ENCODE measurements at places on chromosomes 6 and 20.

DNA sequence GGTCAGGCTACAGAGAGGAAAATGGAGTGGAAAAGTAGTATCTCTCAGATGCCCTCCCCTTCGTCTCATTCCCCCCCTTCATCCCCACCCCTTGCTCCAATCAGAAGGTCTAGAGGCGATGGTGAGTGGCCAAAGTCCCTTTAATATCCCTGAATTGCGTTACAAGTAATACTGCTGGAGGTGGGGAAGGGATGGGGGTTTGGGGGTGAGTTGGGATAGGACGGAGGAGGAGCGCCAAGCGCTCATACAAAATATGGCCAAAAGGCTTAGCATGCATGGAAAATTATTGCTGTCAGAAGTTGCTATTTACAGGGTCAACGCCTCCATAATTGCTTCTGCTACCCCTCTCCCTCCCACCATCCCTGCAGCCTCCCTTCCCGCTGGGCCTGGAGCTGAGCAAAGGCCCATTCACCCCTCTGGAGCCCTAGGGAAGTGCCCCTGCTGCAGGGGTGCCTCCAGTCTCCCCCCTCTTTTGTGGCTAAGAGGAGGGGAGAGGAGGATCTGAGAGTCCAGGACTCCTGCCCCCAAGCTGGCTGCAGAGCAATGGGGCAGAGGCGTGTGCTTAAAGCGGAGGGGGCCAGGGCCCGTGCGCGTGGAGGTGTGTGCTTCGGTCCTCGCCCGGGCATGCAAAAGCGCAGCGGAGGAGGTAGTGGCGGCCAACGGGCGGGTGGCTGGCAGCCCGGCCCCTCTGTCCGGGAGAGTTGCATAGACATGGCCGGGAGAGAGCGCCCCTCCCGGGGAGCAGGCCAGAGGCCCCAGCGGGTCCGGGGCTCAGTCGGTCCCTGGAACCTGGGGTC is 8.7 kb upstream of the SRXN1 start:
- no peak for DNase-seq

DNA sequence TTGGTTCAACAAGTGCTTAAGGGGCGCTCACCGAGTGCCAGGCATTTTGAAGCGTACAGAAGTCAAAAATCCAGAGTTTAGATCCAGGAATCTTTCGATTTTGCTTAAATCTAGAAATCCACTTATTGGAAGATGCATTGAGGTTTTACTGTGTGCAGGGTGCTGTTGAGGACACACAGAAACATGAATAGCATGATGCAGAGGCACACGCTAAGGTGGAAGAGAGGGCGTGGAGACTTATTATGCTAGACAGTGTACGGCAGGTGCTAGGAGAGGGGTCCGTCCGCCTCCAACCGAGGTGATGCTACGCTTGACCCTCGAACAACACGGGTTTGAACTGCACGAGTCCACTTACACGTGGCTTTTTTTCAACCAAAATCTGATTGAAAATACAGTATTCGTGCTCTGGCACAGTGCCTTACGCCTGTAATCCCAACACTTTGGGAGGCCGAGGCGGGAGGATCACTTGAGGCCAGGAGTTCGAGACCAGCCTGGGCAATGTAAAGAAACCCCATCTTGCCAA is 1.0 kb upstream of the KIF13A start:
- no peak for DNase-seq

DNA sequence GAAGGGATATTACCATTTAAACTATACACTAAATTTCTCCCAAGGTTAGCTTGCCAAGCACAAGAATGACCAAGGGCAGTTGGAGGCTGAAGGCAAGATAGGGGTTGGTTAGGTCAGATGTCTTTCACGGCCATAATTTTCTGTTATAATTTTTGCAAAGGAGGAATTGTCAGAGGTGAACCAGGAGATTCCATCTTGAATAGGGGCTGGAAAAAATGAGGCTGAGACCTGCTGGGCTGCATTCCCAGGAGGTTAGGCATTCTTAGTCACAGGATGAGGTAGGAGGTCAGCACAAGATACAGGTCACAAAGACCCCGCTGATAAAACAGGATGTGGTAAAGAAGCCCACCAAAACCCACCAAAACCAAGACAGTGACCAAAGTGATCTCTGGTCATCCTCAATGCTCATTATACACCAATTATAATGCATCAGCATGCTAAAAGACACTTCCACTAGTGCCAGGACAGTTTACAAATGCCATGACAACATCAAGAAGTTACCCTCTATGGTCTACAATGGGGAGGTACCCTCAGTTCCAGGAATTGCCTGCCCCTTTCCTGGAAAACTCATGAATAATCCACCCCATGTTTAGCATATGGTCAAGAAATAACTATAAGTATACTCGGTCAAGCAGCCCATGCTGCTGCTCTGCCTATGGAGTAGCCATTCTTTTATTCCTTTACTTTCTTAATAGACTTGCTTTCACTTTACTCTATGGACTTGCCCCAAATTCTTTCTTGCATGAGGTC is 371.8 kb upstream of the SULF2 start:
- DNase-seq, result no peak

- DNase-seq, result peak; percentile 72
Measured at GRCh38 chr6:34771727-34772126, 14.4 kb downstream of the SNRPC start.

GRCh38 chr20:58366866-58367265 is 22.2 kb upstream of the VAPB start:
- no peak for DNase-seq

- DNase-seq, result peak; percentile 69
Measured at GRCh38 chr6:11231564-11232192, 790 bp downstream of the NEDD9 start.

DNA sequence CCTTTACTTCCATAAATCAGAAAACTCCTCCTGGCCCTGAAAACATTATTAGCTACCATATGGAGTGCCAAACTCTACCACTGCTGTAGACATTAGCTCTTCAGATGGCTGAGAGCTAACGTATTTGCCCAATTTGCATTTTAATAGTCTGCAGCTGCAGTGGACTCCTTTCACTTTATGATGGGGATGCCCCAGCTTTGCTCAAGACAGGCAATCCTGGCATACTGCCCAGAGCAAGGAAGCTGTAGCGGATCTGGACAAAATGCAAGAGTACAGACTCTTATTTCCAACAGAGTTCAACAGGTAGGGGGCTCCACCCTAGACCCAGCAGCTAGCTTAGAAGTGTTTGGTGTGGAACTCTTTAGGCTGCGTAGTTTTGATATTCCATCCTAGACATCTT is 246.7 kb downstream of the FOXC1 start:
- DNase-seq, result no peak

DNA sequence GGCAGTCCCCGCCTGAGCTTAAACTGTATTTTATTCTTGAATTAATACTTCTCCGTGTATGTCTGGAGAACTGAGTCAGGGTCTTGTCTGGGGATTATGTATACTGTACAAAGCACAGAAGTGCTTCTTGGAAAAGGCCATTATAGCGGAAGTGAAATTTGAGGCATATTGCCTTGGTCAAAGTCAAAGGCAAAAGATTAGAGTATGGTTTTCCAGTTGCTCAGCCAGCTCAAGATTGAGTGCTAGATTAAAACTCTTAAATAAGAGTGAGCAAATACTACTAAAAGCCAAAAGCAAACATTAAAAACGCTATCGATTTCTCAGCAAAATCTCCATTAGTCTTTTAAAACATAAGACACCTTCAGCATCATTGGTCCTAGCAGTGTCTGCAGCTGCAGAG is 207.7 kb upstream of the MAN1A1 start:
- DNase-seq, result no peak

GRCh38 chr6:6801635-6802218 is 213.2 kb downstream of the LY86 start:
- DNase-seq, result no peak

DNA sequence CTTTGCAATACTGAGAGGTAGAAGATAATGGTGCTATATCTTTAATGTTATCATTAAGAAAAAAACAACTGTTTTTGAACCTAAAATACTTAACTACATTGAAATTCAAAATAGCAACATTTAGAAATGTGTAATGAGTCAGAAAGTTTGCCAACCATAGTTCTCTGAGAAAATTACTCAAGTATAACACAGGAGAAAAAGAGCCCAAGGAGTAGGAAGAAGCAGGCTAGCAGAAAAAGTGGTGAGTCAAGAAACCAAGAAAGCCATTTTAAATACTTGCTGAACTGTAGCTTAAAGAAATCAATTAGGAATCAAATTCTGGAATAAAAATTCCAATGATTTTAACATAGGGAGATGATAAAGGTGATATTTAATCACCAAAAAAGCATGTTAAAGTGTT is 181.0 kb upstream of the RSPO3 start:
- peak; percentile 16 for DNase-seq

- DNase-seq, result no peak
Measured at GRCh38 chr6:19311786-19312185, 525.4 kb upstream of the ID4 start.

- DNase-seq, result peak; percentile 11
Measured at GRCh38 chr20:36315545-36316351, 9.6 kb downstream of the DLGAP4 start.

GRCh38 chr6:97294451-97294850 is 11.4 kb upstream of the MMS22L start:
- DNase-seq, result peak; percentile 68

DNA sequence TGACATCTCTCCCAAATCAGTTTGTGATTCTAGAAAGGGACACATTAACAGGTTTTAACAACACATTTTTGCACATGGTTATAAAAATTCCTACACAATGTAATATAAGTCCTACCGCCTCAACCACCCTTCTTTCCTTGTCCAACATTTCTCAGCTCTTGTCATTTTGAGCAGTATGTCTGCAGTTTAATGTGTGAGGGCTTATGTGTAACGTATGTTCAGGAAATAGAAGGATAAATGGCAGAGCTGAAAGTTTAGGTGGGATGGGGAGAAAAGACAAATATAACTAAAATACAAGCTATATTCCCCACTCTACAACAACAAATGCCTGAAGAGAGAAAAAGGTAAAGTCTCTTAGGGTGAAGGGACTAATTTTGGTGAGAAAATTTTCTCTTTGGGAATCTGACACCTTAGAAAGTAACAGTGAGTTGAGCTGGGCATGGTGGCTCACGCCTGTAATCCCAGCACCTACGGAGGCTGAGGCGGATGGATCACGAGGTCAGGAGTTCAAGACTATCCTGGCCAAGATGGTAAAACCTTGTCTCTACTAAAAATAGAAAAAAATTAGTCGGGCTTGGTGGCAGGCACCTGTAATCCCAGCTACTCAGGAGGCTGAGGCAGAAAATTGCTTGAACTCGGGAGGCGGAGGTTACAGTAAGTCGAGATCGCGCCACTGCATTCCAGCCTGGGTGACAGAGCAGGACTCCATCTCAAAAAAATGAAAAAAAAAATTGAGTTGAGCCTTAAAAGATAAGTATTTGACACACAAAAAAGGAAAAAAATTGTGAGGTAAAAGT is 5.1 kb downstream of the PNRC1 start:
- DNase-seq, result no peak

GRCh38 chr6:22248513-22249308 is 48.1 kb downstream of the PRL start:
- DNase-seq, result peak; percentile 13

DNA sequence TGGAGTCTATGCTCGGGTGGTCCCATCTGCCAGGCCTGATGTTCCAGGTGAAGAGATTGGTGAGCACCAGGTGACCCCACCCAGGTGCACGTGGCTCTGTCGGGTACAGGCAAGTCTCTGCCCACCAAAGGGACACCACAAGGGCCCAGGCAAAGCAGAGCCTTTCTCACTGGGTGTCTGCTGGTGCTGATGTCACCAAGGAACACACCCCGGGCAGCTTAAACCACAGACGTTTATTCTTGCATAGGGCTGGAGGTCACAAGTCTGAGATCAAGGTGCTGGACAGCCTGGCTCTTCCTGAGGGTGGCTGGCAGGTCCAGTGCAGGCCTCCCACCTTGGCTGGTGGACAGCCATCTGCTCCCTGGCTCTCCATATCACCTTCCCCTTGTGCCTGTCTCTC is 100.7 kb upstream of the CD93 start:
- DNase-seq, result no peak

- no peak for DNase-seq
Measured at GRCh38 chr6:1562171-1562955, 47.4 kb upstream of the FOXC1 start.

GRCh38 chr6:166955121-166955864 is 1.1 kb downstream of the RNASET2 start:
- DNase-seq, result no peak

DNA sequence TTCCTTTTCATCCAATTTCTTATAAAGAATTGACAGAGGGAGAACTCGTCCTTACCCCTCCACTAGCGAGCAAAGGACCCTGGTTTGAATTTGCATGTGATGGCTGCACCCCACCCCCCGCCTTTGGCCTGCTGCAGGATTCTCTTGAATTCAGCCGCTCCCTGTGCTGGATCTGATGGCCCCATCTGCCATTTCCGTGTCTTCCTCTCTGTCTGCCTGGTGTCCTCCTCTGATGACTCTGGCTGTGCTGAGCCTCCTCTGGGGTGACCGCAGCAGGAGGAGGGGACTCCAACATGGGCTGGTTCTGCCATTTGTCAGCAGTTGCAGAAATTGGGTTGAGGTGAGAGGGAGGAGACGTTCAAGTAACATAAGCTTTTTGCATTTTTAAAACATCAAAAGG is 188.8 kb downstream of the DLL1 start:
- no peak for DNase-seq

- peak; percentile 19 for DNase-seq
Measured at GRCh38 chr6:134503585-134504281, 185.8 kb upstream of the SGK1 start.

DNA sequence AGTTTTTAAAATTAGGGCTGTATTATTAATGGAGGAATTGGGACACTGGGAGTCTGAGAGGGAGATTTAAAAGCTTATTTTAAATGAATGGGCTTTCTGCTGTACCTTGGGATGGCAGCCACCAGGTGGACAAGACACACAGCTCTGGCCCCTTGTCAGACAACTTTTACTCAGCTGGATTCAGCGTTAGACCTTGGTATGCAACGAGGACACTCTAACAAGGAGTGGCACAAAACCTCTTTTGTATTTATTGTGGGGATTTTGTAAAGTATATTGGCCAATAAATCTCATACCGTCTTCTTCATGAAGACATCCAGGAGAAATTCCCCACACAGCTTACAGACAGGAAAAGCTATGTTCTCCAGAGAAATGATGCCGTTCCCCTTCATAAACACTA is 105.7 kb downstream of the LCA5 start:
- DNase-seq, result no peak

GRCh38 chr6:40764726-40765125 is 177.6 kb upstream of the LRFN2 start:
- DNase-seq, result no peak

- no peak for DNase-seq
Measured at GRCh38 chr20:50058662-50059402, 54.1 kb downstream of the UBE2V1 start.

DNA sequence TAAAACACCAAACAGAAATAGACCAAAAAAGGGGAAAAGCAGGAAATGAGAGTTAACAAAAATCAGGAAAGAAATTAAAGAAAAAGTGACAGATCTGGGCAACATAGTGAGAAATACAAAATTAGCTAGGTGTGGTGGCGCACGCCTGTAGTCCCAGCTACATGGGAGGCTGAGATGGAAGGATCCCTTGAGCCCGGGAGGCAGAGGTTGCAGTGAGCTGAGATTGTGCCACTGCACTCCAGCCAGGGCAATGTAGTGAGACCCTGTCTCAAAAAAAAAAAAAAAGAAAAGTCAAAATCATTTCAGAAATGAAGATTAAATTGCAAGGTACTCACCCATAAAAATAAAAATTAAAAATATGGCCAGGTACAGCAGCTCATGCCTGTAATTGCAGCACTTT is 13.0 kb upstream of the GRM4 start:
- DNase-seq, result no peak
